ENCODE measurements at places on chromosomes 3 and 15.

- DNase-seq: no peak
Observed at GRCh38 chr3:59135096-59135495, 85.3 kb upstream of the CFAP20DC start.

DNA sequence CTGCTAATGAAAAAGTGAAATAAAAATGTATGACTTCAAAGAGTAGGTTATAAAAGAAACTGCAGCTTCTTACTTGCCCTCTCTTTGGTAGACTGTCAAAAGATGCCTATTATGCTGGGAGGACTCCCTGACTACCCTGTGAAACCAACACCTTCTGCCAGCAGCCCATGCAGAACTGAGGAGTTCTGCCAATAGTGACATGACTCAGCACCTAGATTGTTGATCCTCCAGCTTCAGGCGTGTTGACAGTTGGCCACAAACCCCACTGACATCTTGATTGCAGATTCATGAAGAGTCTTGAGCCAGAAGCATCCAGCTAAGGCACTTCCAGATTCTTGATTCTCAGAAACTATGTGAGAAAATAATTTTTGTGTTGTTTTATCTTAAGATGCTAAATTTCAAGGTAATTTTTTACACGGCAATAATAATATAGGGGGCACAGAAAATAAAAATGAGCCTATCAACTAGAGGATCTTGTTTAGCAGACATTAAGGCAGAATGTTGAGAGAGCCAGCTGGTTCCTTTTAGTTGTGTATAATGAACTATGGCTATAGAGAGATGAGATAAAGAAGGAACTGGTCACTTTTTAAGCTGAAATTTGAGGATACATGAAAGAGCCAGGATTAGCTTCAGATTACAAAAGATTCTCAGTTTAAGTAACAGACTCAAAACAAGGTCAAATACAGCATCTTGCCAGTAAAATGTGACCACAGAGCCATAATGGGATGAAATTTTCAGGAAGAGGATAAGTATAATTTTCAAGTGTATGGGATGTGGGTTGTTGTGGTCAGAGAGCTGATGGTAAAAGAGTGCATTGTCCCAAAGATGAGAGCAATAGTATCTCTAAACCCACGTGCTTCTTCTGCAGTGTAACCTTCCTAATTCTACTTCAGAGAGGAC, 588.7 kb upstream of the CBLB start:
- no peak for DNase-seq

DNA sequence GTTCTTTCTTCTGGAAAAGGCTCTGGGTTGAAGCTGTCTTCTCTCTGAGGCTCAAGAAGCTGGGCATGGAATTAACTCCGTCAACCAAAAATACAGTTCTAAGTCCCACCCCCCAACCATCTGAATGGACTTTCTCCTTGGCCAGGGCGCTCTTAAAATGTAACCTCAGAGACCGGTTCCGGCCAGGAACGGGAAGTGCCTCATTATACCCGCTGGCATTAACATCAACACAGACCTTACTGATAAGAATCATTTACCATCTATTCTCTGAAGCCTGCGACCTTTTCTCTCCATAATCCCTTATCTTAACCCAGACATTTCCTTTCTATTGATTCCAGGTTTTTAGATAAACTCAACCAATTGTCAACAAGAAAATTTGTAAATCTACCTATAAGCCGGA, 64.7 kb downstream of the ATP1B3 start:
- DNase-seq: no peak

GRCh38 chr3:29410660-29411405, 130.0 kb downstream of the RBMS3 start:
- DNase-seq: no peak

DNA sequence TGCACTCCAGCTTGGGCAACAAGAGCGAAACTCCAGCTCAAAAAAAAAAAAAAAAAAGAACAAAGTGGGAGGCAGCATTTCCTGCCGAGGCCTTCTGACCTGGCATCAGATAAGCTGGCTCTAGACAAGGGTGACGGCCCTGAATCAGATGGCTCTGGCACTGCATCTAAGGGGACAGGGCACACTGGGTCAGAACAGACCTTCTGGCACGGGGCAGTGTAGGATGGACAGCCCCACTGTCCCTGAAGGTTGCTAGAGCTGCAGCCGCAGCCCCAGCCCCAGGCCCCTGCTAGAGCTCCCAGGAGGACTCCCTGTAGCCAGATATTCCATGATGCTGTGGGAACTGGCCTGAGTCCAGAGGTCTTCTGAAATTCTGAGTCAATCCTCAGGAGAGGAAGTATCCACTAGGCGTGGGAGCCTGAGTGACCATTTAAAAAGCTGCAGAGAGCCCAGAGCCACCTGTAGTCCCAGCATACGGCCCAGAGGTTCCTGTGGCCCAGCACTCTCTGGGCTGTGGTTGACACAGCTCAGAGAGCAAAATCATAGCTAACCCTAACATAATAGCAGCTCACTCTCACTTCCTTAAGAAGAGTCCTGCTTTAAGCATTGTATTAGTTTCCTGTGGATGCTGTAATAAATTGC, 69.2 kb upstream of the MFGE8 start:
- DNase-seq: no peak

DNA sequence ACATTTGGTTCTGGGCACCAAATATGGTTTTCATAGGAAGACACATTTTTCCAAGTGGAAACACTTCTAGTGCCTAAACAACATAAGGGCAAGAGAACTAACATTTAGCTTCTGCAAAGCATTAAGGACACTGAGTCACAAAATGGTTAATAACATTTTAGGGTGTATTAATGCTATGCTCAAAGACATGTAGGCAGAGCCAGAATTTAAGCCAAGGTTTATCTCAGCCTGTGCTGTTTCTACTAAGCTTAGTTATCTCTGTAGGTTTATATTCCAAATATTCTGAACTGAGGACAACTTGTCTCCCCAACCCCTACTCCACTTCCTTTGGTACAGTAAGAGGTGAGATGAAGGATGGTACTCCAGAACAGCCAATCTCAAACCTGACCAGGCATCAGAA, 54.1 kb upstream of the AKAP13 start:
- no peak for DNase-seq

- DNase-seq: no peak
Observed at GRCh38 chr3:66452303-66453011, 48.4 kb downstream of the LRIG1 start.

GRCh38 chr3:14465425-14465824, 63.0 kb downstream of the SLC6A6 start:
- DNase-seq: no peak

- no peak for DNase-seq
Observed at GRCh38 chr15:76932135-76932966, 802 bp downstream of the RCN2 start.

DNA sequence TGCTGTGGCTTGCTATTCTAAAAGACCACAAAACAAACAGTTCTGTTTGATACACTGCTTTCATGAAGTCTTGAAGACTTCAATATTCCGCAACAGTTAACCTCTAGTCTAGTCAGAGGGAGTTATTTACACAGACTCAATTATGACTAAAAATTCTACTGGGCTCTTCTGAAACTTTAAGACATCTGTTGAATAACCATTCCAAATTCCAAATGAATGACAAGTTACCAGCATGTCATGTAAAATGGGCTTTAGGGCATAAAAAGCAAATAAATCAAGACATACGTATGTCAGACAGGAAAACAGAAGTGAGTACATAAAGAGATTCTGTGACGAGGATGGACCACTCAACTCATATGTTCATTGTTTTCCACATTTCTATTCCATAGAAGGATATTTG, 93.9 kb downstream of the PLOD2 start:
- no peak for DNase-seq

DNA sequence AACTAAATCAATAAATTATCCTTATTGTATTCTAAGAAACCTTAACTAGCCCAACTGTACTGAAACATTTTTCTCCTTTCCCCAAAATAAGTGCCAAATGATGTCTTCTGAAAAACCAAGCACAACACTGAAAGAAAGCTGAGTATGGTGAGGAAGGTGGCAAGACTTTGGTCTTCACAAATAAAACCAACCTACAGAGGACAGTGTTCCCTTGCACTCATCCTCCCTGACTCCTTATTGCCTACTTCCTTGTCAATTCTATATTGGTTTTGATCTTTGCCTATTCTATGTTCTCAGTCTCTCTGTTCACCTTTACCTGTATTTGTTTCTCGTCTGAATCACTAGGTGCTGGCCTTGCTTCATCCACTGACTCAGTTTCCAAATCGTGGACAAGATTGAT, 490.1 kb upstream of the ZNF385D start:
- DNase-seq: no peak

DNA sequence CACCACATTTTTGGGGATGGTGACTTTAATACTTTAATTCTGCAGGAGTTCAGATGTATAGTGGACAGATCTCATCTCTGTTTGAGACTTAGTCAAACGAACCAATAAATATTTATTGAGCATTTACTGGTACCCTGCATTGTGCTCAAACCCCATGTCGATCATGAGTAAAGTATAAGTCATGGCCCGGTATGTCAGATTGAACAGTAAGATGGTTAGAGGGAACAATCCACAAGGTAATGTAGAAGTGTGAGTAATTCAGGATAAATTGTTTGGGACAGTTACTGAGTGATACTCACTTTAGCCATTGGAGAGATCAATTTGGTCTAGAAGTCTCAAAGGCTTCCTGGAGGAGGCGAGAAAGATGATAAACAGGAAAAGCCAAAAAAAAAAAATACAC, 265.5 kb upstream of the C2CD4B start:
- no peak for DNase-seq

DNA sequence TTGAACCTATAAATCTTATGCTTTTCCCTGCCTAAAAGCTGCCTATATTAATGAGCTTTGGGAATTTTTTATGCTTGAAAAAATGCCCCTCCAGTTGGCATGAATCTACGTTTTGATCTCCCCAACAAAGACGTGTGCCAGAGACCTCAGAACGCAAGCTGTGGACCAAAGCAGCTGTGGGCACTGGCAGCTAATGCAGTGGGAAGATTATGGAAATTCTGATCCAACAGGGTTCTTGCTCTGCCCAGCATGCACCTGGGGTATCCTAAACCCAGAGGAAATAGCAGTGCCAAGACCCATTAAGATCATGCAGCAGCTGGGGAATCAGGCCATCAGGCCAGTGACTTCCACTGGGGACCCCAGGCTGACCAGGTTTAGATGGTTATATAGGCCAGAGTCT, 423.0 kb downstream of the ZBBX start:
- DNase-seq: no peak

GRCh38 chr3:190281308-190282051, 40.8 kb downstream of the CLDN1 start:
- DNase-seq: no peak

GRCh38 chr3:152713989-152714388, 120.9 kb upstream of the P2RY1 start:
- no peak for DNase-seq

GRCh38 chr15:61480295-61480694, 251.2 kb upstream of the RORA start:
- DNase-seq: no peak

DNA sequence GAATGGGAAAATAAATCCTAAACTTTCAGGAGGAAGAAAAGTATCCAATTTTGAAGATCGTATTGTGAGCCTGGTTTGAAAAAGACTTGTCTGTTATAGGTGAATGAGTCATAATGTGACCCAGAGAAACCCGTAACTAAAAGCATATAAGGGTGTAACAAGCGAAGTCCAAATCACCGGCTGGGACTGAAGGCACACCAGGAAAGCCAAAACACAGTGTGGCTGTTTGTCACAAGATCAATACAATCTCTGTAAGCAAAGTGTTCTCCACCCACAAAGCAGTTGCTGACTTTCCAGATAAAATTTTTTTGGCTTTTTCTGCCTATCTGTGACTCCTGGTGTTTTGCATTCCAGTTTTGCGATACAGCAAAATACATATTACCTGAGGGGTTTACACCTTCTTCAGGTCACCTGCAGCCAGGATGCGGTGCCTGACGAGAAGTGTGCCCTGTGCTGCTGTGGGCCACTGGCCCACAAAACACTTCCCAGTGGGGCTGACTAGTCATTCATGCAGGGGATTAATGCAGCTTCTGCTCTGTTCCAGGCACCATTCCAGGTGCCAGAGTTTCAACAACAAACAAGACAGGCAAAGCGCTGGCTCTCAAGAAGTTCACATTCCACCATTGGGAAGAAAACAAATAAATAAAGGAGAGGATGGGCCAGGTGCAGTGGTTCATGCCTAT, 14.4 kb downstream of the HES1 start:
- DNase-seq: no peak

- DNase-seq: no peak
Observed at GRCh38 chr3:123760817-123761216, 123.3 kb downstream of the MYLK start.

GRCh38 chr15:100385300-100386050, 43.7 kb upstream of the ADAMTS17 start:
- no peak for DNase-seq

GRCh38 chr3:187621881-187622280, 48.3 kb downstream of the SST start:
- no peak for DNase-seq

DNA sequence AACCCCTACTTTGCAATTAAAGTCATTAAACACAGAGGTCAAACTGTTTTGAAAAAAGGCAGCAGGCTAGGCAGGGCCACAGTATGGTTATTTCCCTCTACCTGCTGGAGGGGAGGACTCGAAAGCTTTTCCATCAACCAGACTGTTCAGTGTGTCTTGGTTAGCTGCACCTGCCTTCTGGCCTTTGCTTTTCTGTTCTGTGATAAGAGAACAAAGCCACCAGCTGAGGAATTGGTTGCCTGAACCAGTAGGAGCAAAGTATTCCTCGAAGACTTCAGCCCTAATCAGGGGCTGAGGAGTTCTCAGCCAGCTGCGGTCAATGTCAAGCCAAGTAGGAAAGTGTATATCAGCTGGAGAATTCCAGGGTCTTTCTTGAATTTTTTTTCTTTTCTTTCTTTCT, 132.5 kb downstream of the SOX2 start:
- no peak for DNase-seq

- no peak for DNase-seq
Observed at GRCh38 chr3:8668216-8668615, 23.6 kb upstream of the SSUH2 start.

DNA sequence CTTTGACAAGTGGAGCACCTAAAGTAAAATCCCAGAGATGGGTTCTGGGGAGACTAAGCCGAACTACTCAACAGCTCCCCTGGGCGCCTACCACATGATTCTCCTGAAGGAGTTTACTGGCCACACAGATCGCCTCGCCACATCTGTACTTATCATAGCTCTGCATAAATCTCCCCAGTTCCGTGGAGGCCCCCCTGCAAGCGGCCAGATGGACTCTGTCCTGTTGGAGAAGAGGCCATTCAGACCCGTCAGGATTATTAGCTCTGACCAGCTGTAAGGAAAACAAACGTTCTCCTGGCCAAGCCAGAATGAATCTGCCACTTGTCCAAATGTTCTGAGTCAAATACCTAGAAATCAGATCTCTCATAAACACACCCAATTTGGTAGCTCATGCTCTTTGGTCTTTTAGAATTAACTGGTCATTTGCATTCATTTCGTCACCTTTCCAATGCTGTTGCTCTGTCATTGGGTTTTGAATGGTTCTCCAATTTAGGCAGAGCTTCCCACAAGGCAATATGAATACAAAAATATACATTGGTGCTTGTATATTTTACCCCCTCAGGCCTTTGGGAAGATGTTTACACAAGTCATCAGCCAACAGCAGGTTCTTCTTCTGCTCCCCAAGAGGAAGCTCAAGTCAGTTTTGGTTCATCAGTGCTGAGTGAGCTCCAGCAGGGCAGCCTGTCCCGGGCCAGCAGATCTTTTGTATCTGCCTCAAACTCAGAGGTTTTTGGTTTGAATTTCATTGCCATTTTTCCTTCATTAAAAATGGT, 124.5 kb downstream of the THSD4 start:
- no peak for DNase-seq

GRCh38 chr3:158091531-158091930, 14.7 kb downstream of the SHOX2 start:
- no peak for DNase-seq

- DNase-seq: no peak
Observed at GRCh38 chr3:147919496-147919895, 510.3 kb downstream of the ZIC1 start.

All from stimulated activated CD8-positive, alpha-beta memory T cell treated with anti-CD3 and anti-CD28 coated beads, Interleukin-7, amount 100 ng/mL, for 24 hours (primary cell).